ENCODE measurements at places on chromosomes 1 and 21.

DNA sequence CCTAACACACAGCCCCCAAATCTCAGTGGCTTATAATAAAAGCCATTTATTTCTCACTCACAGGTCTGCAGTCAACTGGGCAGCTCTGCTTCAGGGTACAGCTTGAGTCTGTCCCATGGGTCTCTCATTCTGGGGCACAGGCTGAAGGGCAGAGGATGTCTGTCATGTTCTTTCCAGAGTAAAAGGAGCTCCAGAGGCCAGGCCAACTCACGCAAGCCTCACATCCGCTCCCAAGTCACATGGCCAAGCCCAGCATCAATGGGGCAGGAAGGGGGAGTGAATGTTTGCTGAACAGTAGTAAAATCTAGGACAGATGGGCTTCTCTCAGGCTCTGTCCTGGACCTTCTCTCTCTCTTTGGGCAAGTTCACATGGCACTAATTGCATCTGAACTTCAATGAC is 7.1 kb upstream of the SSBP3 start:
- no peak for DNase-seq

DNA sequence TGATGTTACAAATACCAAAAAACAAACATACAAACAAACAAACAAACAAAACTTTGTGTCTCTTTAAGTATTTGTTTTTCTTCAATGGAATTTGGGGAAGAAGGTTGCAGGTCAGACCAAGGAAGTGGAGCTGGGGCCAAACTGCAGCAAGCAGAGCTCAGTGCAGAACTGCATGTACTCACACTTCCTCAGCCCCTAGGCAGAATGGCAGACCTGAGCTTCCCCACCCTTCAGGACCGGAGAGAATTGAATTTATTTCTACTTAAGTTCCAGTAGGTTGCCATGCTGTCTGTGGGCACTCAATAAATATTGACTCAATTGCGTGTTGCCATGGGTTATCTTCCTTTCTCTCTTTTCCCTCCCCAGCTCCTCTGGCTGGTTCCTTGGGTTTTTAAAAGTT is 173.6 kb downstream of the PTGER3 start:
- no peak for DNase-seq

- no peak for DNase-seq
Observed at GRCh38 chr1:164794356-164794755, 235.4 kb downstream of the PBX1 start.

- DNase-seq: no peak
Observed at GRCh38 chr1:223426936-223427335, 33.7 kb downstream of the CCDC185 start.

GRCh38 chr1:175204330-175204729 is 11.8 kb upstream of the KIAA0040 start:
- DNase-seq: no peak

DNA sequence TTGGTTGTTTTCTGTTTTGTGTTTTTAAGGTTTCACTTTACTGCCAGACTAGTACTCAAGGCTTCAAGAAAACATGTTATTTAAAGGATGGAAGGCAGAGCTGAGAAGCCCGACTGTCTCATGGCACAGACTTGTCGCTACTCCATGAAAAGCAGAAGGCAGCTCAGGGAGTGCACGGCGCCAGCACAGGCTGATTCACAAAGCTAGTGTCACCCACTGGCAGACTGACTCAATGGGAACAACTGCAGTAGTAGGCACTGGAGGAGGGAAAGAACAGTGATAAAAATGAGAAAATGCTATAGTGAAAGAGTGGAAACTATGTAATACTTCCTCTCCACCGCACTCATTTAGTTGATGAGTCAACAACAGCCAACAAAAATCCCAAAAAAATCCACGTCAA is 14.7 kb downstream of the HSF2BP start:
- no peak for DNase-seq

DNA sequence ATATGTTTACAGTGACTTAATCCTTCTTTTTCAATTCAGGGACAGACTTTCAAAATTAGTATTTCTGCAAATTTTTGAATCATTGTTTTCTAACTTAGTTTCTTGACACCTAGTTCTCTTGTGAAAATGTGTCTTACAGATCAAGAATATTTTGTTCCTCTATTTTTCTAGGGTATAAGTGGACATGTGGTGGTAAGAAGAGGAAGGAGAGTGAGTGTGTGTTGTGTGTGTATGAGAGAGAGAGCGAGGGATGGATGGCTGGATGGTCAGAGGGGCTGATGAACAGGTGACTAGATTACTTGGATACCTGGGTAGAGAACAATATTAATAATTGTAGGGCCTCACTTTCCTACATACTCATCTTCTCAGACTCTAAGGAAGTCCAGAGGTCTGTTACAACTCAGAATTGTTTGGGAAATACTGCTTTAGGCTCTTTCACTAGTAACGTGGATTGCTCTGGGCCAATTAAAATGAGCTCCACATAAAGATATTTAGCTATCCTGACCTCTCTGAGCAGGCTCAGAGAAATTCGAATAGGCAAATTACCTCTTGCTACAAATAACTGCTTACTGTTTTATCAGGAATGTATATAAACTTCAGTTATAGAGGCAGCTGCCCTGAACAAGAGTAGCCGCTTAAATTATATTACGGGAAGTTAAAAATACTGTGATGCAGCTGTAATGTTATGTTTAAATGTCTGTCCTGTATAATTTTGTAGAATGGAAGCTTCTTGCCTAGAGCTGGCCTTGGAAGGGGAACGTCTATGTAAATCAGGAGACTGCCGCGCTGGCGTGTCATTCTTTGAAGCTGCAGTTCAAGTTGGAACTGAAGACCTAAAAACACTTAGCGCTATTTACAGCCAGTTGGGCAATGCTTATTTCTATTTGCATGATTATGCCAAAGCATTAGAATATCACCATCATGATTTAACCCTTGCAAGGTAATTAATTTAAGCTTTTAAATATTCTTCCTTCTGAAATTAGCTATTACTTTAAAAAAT is 19.7 kb downstream of the GPSM2 start:
- no peak for DNase-seq

GRCh38 chr1:226643177-226643576 is 94.6 kb downstream of the STUM start:
- no peak for DNase-seq

DNA sequence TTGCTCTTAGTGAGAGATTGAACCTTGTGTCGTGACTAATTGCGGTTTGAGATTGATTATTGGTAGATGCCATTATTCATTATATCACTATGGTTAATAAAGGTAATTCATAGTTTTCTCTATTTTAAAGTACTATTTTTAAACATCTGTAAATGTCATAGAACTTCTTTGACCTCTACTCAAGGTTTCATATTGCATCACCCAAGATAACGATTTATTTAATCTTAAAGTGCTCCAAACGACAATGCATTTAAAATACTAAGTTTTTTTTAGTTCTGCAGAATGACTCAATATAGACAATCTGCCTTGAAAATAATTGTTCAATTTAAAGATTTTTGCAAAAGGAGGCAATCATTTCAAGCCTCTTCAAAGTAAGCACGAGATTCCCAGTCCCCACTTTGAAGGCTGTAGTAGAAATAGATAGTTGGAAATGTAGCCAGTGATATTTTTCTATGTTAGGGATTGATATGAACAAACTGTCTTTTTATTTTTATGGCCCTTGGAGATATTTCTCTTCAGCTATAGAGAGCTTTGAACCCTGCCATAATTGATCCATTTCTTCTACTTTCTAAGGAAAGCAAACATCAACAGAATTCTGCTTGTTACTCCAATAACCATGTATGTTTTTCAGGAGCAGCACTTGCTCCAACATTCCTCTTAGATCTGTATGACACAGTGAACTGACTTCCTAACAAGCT is 114.2 kb upstream of the PALMD start:
- no peak for DNase-seq

DNA sequence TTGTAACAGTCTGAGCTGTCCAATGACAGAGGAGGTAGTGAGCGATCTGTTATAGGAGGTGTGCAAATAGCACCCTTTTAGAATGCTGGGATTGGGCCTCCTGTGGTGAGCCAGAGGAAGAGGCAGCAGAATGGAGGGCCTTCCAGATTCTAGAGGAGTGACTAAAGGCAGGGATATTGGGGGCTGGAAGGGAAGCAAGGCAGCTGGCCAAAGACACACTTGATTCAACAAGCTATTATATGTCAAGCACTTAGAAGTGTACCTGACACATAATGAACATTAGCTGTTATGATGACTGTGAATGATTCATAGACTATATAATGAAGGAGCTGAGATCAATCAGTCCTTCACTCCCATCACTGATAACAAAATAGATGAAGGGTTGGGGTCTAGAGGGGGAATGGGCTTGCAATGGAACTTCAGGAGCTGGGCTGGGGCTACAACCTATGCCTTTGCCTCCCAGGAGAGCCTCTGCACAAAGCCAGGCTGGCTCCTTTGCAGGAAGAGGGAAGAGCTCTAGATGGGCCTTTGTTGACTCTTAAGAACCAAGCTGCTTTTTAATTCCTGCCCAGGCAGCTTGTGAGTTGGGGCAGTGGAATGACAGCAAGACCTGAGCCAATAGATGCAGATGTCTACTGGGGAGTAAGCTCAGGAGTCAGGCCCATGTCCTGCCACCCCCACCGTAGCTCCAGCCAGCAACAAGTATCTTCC is 2.3 kb upstream of the MKNK1 start:
- no peak for DNase-seq

DNA sequence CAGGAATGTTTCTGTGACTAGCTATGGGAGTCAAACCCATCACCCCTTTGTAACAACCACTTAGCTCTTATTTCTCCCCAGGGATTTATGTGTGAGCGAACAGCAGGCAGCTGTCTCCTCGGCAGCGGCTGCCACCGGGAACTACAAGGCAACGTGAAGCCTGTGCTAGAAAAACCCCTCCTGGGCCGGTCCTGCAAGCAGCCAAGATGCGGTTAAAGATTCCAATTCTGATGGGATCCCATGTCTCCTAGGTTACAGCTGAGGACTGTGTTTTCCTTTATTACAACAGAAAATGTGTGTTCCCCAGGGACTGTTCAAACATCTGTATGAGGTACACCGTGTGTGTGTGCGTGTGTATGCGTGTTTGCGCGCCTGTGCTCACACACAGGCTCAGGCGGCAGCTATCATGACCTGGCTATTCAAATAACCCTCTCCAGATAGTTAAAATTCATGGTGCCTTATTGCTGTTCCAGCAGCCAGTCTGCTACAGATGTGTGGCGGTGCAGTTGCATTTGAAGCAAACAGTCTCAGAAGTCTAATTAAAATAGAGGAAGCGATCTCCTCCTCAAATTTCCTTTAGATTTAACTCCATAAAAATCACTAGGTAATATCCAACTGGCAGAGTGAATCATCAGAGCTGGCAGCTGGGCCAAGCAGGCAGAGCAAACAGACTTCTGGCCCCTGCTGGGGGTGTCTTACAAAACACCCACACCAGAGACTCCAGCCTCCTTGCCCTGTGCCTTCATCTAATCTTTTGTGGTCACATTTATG is 68.0 kb downstream of the LMX1A start:
- no peak for DNase-seq

DNA sequence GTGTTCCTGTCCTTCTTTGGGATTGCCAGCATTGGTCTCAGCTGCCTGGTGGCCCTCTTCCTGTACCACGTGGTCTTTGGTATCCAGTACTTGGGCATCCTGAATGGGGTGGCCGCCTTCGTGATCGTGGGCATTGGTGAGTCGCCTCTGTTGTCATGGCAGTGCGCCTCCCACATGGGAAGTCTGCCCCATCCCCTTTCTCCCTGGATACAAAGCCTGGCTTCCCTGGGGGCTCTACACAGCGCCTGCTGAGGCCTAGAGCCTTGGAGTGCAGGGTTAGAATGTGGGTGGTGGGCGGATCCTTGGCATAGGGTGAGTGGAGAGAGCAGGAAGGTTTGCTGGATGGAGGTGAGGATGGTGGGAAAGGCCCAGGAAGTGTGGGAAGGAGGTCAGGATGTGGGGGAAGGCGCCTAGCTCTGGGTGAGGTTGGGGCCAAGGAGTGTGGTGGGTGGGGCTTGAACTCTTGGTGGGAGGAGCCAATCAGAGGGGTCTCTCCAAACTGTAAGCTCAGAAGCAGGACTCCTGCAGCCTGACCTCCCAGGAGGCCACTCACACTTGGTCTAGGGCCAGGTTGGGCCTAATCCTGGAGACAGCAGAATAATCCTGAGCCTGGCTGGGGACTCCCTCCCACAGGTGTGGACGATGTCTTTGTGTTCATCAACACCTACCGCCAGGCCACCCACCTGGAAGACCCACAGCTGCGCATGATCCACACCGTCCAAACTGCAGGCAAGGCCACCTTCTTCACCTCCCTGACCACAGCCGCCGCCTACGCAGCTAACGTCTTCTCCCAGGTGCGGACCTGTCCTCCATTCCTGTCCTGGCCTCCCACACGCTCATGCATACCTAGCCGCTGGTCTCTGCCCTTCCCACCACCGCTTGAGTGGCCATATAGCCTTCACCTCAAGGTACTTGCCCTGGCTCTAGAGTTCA is 36.7 kb downstream of the DISP3 start:
- DNase-seq: no peak

GRCh38 chr1:81867235-81867634 is 66.5 kb downstream of the ADGRL2 start:
- DNase-seq: no peak

DNA sequence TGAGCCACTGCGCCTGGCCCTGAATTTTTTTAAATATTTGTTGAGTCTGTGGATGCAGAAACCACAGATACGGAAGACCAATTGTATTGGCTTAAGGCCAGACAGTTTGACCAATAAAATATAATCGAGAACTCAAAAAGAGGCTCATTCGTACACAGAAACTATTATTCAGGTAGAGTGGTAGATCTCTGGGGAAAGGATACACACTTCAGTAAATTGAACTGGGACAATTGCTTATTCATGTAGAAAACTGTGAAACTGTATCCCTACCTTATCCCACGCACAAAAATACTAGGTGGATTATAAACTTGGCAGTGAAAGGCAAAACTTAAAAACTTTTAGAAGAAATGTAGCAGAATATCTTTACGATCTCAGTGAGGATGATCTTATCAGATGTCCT is 25.0 kb upstream of the SHE start:
- no peak for DNase-seq

GRCh38 chr1:229792012-229792975 is 166.2 kb downstream of the URB2 start:
- no peak for DNase-seq

DNA sequence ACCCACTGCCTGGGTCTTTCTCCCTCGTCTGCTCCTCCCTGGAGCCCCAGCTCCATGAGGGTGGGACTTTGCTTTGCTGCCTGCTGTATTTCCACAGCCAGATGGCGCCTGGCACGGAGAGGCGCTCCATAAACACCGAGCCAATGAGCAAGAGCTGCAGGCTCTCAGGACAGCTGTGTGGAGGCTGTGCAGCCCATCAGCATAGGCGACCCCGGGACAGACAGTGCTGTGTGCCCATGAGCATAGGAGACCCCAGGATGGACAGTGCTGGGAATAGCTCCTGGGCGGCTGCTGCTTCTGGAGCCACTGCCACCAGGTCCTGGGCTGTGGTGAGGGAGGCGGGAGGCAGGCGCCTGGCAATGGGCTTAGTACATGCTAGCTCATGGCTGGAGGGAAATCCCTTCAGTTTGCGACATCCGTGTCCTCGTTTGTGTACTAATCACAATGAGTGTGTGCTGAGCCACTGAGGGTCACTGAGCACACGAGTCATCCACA is 29.2 kb downstream of the CEP104 start:
- no peak for DNase-seq
